NCI-H1436 (cell line): ENCODE measurements at places on chromosomes 2 and 18.
A peak's percentile ranks its signal among the peaks of the same experiment; 100 is the strongest.

- DNase-seq, result no peak
Observed at GRCh38 chr2:65458999-65459398, 26.6 kb upstream of the SPRED2 start.

- DNase-seq, result no peak
Observed at GRCh38 chr18:34938090-34938489, 103.1 kb upstream of the MAPRE2 start.

DNA sequence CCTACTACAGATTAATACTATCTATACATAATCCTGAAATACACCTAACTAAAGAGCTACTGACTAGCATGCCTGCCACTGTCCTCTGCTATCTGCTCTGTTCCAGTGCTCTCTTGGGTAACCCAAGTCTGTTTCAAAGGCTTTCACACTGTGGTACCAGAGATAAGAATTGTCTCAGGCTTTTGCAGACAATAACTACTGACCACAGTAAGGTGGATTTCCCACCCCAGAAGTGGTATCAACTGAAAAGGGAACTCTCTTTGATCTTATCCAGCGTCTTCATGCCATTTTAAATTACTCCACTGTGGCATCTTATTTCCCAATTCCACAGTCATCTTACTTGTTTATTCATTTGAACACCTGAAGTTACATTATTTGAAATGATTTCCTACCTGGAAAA lies 190.2 kb downstream of the IKZF2 start:
- DNase-seq, result no peak

DNA sequence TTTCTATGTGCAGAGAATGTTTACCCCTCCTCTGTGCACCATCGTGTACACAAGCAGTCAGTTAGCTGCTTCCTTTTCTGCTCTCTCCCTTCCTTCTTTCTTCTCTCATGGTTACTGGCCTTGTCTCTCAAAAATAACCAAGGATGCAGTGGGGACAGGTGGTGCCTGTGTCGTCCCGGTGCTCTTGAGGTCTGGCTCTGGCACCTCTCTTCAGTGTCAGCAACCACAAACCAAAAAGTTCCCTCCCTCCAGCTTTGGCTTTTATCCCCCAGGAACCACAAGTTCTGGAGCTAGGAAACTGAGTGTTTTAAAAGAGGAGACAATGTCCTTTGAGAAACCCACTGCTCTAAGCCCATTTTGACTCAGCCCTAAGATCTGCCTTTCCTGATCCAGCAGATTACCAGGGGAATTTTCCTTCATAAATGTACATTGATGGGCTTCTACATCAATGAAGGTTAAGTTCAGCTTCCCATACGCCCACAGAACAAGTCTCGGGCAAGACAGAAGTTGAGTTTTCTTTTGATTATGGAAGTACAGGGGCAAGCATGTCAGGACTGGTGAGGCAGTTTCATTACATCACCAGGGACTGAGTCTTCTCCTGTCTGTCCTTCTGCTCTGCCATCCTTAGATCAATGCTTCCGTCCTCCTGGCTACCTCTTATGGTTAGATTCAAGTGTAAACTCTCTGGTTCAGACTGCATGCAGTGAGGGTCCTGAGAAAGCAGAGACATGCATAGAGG lies 232.2 kb downstream of the SETBP1 start:
- no peak for DNase-seq

DNA sequence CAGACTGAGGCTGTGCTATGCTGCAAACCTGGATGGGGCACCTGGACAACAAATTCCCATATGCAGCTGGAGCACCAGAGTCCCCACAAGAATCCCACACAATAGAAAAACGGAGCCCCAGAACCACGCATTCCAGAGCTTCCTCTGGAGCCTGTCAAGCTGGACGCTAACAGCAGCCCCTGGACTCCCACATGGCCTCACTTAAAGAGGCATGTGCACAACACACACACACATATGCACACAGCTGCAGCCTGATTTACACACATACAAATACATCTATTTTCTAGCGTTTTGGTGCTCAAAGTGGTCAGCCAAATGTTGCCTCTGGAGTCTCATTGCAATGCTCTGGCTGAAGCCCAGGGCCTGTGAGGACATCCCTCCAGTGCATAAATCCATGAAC lies 632.7 kb upstream of the ID2 start:
- no peak for DNase-seq

DNA sequence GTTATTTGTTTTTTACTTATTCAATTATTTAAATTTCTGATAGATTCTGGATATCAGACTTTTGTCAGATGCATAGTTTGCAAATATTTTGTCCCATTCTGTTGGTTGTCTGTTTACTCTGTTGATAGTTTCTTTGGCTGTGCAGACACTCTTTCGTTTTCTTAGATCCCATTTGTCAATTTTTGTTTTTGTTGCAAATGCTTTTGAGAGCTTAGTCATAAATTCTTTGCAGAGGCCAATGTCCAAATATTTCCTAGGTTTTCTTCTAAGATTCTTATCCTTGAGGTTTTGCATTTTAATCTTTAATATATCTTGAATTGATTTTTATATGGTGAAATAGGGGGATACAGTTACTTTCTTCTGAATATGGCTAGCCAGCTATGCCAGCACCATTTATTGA lies 112.7 kb upstream of the SESTD1 start:
- no peak for DNase-seq

- DNase-seq, result peak; percentile 52
Observed at GRCh38 chr2:48356701-48357325, 173.1 kb upstream of the STON1 start.

DNA sequence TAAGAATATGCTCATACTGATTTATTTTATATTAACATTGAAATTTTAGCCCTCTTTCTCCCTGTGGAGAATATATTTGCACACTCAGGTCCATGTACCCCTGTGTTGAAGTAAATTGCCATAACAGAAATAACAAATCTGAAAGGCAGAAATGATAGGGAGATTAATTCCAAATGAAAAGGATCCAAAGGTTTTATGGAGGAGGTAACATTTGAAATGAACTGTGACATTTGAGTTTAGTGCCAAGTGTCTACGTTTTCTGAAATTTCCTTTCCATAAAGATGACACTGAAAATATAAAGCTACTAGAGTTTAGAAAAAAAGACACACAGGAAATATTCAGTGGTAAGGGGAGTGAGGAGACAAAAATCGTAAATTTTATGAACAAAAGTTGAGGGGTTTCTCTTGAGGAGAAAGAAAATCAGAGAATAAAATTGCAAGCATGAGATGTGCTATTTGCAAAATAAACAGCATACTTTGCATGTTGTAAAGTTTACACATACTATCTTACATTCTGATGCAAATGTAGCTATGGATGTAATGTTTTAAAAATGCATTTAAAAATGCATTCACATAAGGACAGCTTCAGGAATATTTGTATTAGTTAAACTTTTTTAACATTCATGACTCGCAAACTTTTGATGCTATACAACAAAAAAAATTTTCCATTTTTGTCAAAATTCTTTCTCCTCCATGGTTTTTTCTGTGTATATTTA lies 69.5 kb downstream of the BAZ2B start:
- no peak for DNase-seq

GRCh38 chr18:7896161-7896560 lies 329.0 kb downstream of the PTPRM start:
- DNase-seq, result no peak

DNA sequence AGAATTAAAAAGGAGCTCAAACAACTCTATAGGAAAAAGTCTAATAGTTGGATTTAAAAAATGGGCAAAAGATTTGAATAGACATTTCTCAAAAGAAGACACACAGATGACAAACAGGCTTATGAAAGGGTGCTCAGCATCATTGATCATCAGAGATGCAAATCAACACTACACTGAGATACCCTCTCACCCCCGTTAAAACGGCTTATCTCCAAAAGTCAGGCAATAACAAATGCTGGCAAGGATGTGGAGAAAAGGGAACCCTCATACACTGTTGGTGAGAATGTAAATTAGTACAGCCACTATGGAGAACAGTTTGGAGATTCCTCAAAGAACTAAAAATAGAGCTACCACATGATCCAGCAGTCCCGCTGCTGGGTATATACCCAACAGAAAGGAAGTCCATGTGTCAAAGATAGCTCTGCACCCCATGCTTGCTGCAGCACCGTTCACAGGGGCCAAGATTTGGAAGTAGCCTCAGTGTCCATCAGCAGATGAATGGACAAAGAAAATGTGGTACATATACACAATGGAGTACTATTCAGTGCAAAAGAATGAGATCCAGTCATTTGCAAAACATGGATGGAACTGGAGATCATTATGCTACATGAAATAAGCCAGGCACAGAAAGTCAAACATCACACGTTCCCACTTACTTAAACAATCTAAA lies 46.7 kb upstream of the B3GNT7 start:
- no peak for DNase-seq

DNA sequence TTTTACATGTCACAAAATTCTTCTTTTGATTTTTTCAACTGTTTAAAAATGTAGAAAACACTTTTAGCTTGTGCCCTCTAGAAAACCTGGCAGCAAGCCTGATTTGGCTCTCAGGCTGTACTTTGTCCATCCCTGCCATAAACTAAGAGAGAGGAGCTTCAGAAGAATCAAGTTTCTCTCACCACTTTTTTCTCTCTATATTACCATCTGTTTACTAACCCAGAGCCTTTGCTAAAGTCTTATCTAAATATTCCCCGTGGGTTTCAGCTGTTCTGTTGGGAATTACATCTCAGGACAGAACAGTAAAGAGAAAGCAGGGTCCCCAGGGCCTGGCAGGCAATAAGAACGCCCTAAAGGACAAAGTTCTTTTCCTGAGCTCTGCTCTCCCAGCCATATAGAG lies 409.1 kb upstream of the CRIM1 start:
- no peak for DNase-seq

DNA sequence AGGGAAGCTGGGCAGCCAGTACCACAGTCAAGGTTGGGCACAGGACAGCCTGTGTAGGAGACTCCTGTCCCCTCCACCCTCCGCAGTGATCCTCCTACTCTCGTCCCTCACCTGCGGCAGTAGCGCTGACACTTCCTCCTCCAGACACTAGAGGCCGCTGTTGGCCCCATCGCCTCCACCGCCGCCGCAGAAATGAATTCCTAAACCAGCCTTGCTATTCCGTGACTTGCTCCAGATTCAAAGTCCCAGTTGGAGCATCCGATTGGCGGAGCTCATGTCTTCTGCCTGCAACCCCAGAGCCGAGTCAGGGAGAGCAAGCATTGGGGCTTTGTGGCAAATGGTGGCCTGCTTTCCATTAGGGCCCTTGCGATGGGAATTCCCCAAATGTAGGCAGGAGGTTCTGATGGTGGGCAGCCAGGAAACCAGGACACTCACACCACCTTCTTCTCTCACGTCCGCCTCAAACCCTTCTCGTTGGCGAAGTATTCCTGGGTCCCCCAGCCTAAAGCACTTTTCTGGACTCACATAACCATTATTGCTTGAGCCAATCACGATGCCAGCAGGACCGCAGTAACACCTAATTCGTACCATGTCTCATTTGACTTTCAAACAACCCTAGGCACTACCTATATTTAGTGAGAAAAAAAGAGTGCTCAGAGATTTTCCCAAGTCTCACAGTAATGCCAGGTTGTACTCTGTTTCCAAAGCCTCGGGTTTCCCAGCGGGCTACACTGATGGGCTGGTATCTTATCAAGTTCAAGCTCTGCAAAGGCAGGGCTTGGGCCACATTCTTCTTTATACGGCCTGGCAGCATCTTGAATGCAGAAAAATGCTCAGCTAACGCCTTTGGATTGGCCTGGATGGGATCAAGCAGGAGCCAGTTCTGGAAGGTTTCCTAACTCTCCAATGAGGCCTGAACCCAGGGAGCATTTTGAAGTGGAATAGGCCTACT lies 1.2 kb upstream of the DNAJB2 start:
- DNase-seq, result peak; percentile 60

DNA sequence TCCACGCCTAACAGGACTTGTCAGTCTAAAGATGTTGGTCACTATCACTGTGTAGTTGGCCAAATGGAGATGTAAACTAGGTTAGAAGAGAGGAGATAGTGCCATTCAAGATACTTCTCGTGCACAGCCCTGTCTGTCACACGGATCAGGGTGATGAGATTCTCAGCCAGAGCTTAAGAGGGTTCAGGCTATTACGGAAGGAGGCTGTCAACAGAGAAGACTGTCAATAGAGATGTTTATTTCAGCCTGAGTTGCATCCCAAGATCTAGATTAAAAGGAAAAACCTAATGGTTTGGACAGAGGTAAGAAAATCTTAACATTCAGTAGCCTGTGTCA lies 83.4 kb downstream of the AAK1 start:
- DNase-seq, result no peak

GRCh38 chr2:124834331-124834730 lies 809.2 kb downstream of the CNTNAP5 start:
- no peak for DNase-seq

- DNase-seq, result peak; percentile 30
Observed at GRCh38 chr2:25877431-25878360, 591 bp downstream of the ASXL2 start.

- DNase-seq, result peak; percentile 14
Observed at GRCh38 chr2:17851731-17852585, 26.5 kb upstream of the KCNS3 start.

GRCh38 chr2:143728498-143728897 lies 599.3 kb downstream of the ARHGAP15 start:
- no peak for DNase-seq

- no peak for DNase-seq
Observed at GRCh38 chr2:37181726-37182684, 6.5 kb downstream of the SULT6B1 start.

GRCh38 chr2:115763601-115764000 lies 1321.2 kb downstream of the DPP10 start:
- DNase-seq, result no peak

GRCh38 chr2:46001290-46001689 lies 295.9 kb upstream of the EPAS1 start:
- no peak for DNase-seq

- DNase-seq, result peak; percentile 69
Observed at GRCh38 chr2:48946449-48947048, 191.0 kb upstream of the LHCGR start.

DNA sequence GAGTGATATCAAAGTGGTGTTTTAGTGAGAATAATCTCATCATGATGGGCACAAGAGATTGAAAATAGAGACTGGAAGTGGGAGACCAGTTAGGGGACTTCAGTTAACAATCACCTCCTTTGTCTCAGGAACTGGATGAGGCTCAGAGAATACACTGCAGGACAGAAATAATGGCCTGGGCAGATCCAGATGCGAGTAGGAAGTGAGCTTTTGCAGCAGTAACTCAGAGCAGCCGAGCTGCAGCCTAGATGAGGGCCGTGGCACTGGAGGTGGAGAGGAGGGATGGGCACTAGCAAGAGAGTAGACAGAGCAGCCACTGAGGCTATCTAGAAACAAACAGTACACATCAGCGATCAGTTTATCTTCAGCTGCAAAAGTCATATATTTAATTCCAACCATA lies 48.6 kb downstream of the CYB5A start:
- DNase-seq, result no peak

- no peak for DNase-seq
Observed at GRCh38 chr2:223003191-223003590, 48.8 kb upstream of the KCNE4 start.

DNA sequence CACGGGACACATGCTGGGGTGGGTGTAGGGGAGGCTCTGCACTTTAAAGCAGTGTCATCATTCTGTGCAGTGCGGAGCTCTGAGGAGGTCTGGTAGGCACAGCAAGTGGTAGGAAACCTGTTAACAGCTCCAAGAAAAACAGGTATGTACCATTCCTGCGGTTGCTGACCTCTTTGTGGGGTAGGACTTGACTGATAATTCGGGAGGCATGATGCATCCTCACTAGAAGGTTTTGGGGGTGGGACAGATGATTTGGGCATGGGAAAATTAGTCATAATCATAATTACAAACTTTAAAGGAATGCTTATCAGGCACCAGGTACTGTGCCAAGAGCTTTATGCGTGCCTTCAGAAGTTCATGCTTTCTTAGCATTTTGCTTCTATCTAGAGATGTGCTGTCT lies 9.7 kb downstream of the DOK1 start:
- DNase-seq, result no peak

GRCh38 chr2:235661167-235661937 lies 167.5 kb downstream of the AGAP1 start:
- no peak for DNase-seq
